Occipital lobe (tissue), 3 donors: ENCODE measurements at places on chromosomes 1 and 21. TPM values are rescaled to one million over a fixed set of nuclear protein-coding genes. Genes with fewer than 3 reads are reported as not detected.

METTL13 gene
- total RNA-seq = 20.9 TPM

FOXD2 gene
- 0.31 TPM for total RNA-seq

PCP4 gene
- 1.6 TPM for total RNA-seq

ESRRG gene
- 6.9 TPM for total RNA-seq

ZFP69 gene
- total RNA-seq = 15.1 TPM

MXRA8 gene
- 11.5 TPM for total RNA-seq

OR2L13 gene
- total RNA-seq = 3.4 TPM

INKA2 gene
- total RNA-seq = 0.94 TPM

SELP gene
- 0.16 TPM for total RNA-seq

CFHR5 gene
- not detected for total RNA-seq

RPS6KC1 gene
- total RNA-seq = 85.6 TPM

TSPAN2 gene
- 28.5 TPM for total RNA-seq

CCDC181 gene
- 6.4 TPM for total RNA-seq

KIF17 gene
- 4.4 TPM for total RNA-seq

LRP8 gene
- total RNA-seq = 86.6 TPM

CENPS gene
- total RNA-seq = 6.6 TPM

DYNLT4 gene
- not detected for total RNA-seq
